ENCODE measurements at places on chromosomes 3 and 15. TPM values are rescaled to one million over a fixed set of nuclear protein-coding genes. Genes with fewer than 3 reads are reported as not detected.

The PEX5L gene
- under 0.01 TPM for total RNA-seq

The UCN2 gene
- 6.0 TPM for total RNA-seq

The BHLHE40 gene
- total RNA-seq, result 53.5 TPM

The PRR20G gene
- not detected for total RNA-seq

The LYZL4 gene
- not detected for total RNA-seq

The CAND2 gene
- 6.1 TPM for total RNA-seq

The GOLGA8J gene
- total RNA-seq, result not detected

The GP9 gene
- total RNA-seq, result not detected

The RTP2 gene
- total RNA-seq, result not detected

The KCNH8 gene
- not detected for total RNA-seq

The SMCO1 gene
- under 0.01 TPM for total RNA-seq

The LAMB2 gene
- 378 TPM for total RNA-seq

The A4GNT gene
- total RNA-seq, result not detected

- no peak for DNase-seq
These were observed 32.3 kb downstream of the RNU5B-1 start for GRCh38 chr15:65336493-65337435.

DNA sequence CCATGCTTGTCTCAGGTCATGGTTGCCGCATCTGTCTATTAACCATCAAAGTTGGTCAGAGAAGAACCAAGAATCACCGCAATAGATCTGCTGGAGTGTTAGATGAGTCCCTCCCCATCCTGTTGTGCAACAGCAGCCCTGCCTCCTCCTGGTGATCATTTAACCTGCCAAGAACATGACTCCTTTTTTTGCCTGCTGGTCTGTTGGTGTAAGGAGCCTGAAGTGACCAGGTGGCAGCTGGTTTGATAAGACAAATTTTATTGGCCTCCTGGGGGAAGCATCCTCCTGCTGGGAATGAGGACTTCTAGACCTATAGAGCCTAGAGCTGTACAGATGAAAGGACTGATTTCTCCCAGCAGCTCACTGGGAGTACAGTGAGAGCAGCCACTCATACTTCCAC, 43.5 kb upstream of the RAF1 start:
- peak; percentile 31 for DNase-seq

DNA sequence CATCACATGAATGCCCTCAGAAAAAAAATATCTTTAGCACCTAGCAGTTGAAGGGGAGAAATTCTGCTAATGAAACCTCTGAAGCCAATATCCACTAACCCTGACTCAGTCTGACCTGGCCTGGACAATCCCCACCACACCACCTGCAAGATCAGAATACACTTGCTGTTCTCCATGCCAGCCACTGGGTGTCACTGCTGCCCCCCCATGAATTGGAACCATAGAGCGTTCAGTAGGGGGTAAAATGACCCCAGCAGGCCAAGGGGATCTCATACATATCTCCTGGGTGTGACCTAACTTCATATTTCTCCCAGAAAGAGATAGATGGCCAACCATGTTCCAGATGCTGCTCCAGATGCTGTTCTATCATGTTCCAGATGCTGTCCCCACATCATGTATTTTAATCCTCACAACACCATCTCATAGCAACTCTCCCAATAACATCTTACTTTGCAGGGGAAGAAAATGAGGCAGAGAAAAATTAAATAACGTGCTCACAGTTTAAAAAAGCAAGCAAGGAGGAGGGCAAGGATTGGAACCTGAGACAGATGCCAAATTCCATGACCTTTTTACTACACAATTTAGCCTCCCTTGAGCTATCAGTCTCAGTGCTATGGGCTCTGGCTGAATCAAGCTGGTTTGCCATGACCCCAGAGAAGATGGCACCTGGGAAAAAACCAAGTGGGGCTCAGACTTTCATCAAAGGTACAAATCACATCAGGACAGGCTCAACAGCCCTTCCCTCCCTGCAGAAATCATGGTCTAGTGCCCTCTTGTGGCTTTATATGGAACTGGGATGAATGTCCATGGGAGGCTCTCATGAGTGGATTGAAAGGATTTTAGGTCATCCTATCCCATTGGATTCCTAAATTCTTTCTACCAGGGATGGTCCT, 12.4 kb downstream of the NTRK3 start:
- peak; percentile 16 for DNase-seq

DNA sequence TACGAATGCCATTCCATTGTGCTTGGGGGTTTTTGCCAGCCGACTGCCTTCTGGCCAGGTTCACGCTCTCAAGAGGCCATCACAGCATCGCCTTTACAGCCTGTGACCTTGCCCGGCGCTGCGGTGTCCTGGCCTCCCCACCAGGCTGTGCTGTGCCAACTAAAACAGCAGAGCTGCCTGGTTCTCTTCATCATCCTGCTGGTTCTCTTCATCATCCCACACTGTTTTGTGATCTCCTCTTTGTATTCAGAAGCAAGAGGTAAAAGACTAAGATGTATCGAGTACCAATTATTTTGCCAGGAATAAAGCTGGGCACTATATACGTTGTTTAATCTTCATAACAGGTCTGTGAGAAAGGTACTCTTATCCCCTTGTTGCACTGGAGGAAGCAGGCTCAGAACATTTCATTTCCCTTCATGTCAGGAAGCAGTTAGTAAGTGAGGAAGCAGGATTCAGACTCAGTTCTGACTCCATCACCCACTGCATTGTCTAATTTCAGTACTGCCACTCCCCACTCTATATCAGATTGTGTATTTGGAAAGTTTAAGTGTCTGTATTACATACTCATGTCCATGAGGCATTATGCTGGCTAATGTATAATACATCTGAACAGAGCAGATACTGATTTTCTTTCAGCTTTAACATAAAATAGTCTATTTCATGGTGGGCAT, 92.7 kb downstream of the LRRC28 start:
- DNase-seq, result no peak

GRCh38 chr15:99704444-99704838, 28.8 kb downstream of the LYSMD4 start:
- peak; percentile 89 for DNase-seq

DNA sequence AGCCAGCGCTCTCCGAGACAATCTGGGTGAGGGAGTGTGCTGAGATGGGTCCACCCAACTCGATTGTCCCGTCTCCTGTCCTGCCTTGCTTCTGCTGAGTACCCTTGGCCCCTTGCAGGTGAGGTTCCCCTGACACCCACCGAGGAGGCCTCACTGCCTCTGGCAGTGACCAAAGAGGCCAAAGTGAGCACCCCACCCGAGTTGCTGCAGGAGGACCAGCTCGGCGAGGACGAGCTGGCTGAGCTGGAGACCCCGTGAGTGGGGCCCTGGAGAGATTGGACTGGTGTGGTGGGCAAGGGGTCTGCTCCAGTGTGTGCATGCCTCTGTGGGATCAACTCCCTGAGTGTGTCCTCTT, 23.6 kb downstream of the NBEAL2 start:
- DNase-seq, result no peak

GRCh38 chr15:78789615-78790014, 21.6 kb downstream of the ADAMTS7 start:
- DNase-seq, result no peak

DNA sequence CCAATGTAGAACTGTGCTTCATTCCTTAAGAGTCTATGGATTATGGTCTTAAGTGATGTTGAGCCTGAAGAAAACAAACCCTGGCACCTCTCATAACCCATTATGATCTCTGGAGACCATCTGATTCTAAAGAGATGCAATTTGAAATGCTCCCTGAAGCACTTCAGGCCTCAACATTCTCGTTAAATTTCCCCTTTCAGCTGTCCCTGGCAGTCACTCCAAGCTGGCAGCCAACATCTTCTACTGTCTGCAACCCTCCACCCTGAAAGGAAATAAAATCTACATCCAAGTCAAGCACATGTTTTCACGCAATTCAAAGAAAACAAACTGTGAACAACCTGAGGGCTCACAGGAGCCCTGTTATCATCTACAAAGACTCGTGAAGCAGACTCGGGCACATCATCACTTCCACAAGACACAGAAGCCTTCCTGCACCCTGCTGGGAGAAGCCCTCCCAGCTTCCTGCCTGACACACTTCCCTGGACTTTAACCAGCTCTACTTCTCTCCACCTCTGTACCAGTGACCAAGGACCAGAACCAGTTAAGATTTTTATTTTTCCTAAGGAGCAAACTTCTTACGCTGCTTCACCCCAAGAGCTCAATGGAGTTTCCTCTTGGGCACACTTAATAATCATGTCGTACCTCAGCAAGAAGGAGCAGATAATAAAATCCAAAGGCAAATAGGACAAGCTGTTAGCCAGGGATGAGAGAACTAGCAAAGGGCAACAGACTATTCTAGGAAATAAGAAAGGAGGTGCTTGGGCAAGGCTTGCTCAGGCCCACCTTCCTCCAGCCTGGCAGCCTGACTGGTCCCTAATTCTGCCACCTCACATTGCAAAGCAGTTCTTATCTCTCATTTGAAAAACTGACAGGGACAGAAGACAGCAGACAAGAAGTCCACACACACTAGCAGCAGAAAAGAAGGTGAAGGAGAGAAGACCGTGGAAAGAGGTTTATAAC, 67.1 kb downstream of the MAGI1 start:
- no peak for DNase-seq

- DNase-seq, result peak; percentile 17
These were observed 144.3 kb upstream of the MRPS22 start for GRCh38 chr3:139199421-139200010.

GRCh38 chr15:90873998-90874605, 5.7 kb downstream of the FURIN start:
- peak; percentile 61 for DNase-seq

GRCh38 chr3:47421741-47422649, 41.2 kb downstream of the PTPN23 start:
- DNase-seq, result no peak

GRCh38 chr3:154177406-154177805, 56.2 kb downstream of the ARHGEF26 start:
- no peak for DNase-seq

- no peak for DNase-seq
These were observed 500.6 kb downstream of the PYDC2 start for GRCh38 chr3:191961529-191961928.
